ENCODE measurements at places on chromosomes 6 and 20.

DNA sequence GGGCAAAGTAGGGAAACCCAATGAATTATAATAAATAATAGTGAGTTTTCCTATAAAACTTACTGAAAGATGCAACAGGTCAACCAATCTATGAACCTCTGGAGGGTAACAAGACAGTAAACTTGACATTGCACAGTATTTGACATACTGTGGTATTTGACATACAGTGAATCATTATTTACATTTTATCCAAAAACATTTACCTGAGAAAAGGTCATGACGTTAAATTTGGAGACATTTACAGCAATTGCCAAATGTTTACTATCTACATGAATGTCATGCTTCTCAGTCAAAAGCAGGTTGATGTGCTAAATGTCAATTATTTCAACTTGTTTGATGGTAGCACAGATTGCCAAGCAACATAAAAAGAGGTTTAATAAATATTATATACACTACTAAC is 35.8 kb upstream of the NOX3 start:
- DNase-seq, result no peak

DNA sequence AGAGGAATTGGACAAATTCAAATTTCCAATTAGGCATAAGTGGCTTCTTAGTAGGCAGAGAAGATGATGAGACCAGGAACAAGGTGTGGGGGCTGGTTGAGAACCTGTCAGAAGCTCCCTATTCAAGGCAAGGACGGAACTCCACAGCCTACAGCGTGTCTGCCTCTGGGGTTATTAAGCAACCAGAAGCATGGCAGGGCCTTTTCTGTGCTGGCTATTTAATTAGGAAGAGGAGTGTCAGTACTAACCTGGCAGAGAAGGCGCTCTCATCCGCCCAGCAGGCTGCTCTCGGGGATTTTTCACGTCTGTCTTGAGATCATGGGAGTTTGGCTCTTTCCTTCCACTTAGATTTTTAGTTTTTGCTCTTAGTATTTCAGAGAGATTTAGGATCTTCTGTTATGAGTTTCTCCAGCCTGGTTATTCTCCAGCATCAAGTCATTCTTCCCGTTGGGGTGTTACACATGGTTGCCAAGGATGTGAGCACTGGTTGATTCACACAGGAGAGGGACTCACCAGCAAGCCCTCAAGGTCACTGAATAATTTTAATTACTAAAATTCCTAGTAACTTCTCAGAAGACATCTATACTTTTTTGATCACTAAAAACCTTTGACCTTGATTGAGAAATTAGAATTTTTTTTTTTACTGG is 23.9 kb downstream of the ADTRP start:
- DNase-seq, result no peak

GRCh38 chr6:82045965-82046756 is 201.4 kb downstream of the IBTK start:
- no peak for DNase-seq

- no peak for DNase-seq
Measured at GRCh38 chr6:111732390-111732789, 126.7 kb upstream of the TRAF3IP2 start.

DNA sequence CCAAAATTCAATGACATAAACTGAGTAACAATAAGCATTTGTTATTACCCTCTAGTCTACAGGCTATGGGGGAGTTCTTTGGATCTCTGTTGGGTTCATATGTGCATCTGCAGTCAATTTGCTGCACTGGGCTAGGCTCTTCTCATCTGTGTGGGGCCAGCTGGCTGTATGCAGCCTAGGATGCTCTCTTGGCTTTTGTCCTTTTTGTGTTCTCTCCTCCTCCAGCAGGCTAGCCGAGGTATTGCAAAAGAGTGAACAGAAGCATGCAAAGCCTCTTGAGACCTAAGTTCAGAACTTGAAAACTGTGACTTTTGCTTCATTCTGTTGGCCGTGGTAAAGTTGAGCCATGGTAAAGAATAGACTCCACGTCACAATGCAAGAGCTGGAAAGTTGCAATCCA is 62.8 kb upstream of the FOXO3 start:
- DNase-seq, result no peak

DNA sequence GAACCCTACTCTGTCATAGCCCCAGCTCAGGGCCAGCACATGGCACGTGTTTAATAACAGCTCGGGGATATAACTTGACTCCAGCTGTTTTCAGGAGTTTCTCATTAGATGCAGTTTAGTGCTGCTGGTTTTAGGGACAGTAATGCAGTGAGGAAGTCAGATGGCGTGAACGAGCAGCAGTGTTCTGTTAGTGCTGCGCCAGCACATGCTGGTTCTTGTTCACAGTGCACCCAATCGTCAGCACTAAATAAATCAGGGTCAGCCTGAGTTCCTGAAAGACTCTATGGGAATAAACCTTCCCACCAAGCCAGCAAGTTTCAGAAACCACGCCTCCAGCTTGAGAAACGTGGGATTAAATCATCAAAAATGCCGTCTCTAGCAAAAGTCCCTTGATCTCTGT is 235.9 kb upstream of the SUPT3H start:
- DNase-seq, result no peak

GRCh38 chr6:98844244-98845210 is 10.2 kb downstream of the POU3F2 start:
- no peak for DNase-seq

DNA sequence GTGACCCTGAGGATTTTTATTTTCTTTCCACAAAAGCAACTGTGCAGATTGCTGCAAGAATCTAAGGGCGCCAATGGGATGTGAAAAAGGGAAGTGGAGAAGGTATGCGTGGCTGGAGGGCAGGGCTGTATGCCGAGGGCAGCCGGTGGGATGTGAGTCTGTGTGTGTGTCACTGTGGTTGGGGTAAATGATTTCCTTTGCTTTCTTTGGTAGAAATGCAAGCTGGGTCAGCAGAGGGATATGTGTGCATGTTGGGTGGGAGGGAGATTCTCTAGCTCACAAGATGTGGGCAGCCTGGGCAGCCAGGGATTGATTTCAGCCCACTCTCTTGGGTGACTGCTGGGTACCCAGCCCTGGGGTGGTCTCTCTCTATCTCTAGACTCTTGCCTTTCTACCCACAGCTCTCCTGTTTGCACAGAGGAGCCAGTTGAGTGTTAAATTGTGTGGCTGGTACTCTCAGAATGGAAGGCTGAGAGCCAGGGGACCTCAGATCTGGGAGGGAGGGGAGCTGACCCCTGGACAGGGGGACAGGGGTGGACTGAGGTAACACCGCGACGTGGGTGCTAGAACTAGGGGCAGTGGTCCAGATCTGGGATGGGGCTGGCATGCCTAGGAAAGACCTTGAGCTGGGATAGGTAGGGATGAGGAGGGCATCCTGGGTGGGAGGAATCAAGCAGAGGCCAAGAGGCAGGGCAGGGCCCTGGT is 136.8 kb upstream of the RNF24 start:
- DNase-seq, result peak; percentile 69

- peak; percentile 66 for DNase-seq
Measured at GRCh38 chr6:167768471-167769215, 58.1 kb upstream of the AFDN start.

DNA sequence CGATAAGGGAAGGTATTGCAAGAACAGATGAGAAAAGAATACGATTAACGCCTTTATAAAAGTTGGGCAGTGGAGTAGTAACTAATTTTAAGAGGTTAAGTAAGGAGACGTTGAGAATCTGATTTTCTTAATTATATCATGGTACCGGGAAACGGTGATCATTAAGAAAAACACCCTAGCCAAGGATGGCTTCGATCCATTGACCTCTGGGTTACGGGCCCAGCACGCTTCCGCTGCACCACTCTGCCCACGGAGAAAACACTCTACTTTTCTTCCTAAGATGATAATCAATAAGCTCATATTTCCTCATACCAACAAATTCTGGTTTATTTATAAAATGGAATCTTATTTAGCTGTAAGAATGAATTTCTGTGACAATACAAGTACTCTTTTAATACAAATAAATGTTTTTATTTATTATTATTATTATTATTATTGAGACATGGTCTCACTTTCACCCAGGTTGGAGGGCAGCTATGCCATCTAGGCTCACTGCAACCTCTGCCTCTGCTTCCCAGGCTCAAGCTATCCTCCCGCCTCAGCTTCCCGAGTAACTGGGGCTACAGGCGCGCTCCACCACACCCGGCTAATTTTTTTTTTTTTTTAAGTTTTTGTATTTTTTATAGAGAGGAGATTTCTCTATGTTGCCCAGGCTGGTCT is 8.3 kb downstream of the POM121L2 start:
- no peak for DNase-seq

GRCh38 chr20:62858058-62858830 is 3.4 kb downstream of the TCFL5 start:
- DNase-seq, result no peak

Measured in cardiac septum (tissue), 1 donor.